Esophagus squamous epithelium (tissue), 5 donors: ENCODE measurements at places on chromosomes 4 and X.

DNA sequence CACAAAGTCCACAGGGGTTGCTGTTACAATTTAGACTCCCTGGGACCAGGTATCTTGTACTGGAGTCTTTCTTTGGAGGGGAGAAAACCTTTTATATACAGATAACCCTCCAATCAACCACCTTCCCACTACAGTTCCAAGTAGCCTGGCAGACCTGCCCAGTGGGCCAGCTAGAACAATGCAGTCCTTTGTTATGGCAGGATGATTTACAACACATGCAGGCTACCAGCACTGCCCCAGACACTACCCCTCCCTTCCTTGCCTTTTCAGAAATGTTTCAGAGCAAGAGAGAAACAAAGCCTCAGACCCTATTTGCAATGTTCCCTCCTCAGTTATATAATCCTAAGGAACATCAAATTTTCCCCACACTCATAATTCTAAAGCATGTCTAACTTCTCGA is 11.1 kb downstream of the RASL11B start:
- peaks cover 18% of the 10 kb centered on the region for H3K4me1 ChIP-seq
- no peak for DNase-seq
- H3K27ac ChIP-seq = no peak overlapping the region
- H3K36me3 ChIP-seq = no peaks in the 10 kb centered on the region

DNA sequence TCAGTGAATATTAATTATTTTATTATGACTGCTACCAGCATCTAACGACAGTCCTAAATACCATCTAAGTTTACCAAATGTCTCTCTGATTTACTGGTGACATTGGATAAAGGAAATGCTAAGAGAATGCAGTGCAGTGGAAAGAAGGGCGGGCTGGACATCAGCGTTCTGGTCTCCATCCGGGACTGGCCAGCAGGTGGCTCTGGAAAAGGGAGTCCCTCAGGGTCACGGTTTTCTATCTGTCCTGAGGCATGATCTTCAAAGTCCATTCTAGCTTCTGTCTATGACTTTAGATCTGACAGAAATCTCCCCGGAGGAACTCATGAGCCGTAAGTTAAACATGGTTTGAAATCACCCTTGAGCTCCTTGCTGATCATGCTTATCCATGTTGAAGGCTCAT is 3.3 kb downstream of the TRIM2 start:
- peaks cover 9% of the 10 kb centered on the region for H3K4me1 ChIP-seq
- H3K27me3 ChIP-seq = no peaks in the 10 kb centered on the region
- H3K4me3 ChIP-seq = no peak overlapping the region
- H3K36me3 ChIP-seq = no peaks in the 10 kb centered on the region
- DNase-seq = no peak

GRCh38 chr4:112517067-112517634 is 1.2 kb upstream of the NEUROG2 start:
- no peaks in the 10 kb centered on the region for H3K36me3 ChIP-seq
- DNase-seq = no peak
- no peak overlapping the region for H3K4me3 ChIP-seq
- H3K4me1 ChIP-seq = peaks cover 37% of the 10 kb centered on the region
- peaks cover 31% of the 10 kb centered on the region for H3K27me3 ChIP-seq

GRCh38 chr4:164509951-164510350 is 244.0 kb upstream of the SMIM31 start:
- peaks cover 4% of the 10 kb centered on the region for H3K4me1 ChIP-seq
- no peaks in the 10 kb centered on the region for H3K27me3 ChIP-seq
- no peaks in the 10 kb centered on the region for H3K36me3 ChIP-seq
- DNase-seq = no peak
- H3K4me3 ChIP-seq = no peak overlapping the region

DNA sequence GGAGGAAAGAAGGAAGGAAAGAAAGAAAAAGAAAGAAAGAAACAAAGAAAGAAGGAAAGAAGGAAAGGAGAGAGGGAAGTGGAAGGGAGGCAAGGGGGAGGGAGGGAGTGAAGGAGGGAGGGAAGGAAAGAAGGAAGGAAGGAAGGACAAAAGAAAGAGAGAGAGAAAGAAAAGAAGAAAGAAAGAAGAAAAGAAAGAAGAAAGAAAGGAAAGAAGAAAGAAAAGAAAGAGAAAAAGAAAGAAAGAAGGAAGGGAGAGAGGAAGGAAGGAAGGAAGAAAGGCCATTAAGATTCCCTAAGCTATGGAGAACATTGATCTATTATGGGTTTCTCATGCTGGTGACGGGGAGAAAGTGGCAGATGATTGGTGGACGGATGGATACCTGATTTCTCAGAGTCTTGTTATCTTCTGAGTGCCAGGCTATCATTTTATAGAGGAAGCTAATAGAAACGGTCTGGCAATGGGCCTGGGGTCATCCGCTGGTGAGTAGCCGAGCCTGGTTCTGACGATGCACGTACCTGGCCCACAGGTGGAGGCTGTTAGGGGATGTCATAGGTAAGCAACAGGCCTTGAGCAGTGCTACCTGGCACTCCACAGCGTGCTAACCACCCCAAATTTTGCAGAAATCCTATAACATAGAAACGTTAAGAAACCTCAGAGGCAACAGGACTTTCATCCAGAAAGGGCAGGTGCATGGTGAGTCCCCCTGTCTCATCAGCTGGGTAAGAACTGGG is 142.9 kb downstream of the SHOX start:
- H3K4me3 ChIP-seq = no peak overlapping the region
- H3K36me3 ChIP-seq = no peaks in the 10 kb centered on the region
- H3K27me3 ChIP-seq = no peaks in the 10 kb centered on the region
- no peak overlapping the region for H3K27ac ChIP-seq

DNA sequence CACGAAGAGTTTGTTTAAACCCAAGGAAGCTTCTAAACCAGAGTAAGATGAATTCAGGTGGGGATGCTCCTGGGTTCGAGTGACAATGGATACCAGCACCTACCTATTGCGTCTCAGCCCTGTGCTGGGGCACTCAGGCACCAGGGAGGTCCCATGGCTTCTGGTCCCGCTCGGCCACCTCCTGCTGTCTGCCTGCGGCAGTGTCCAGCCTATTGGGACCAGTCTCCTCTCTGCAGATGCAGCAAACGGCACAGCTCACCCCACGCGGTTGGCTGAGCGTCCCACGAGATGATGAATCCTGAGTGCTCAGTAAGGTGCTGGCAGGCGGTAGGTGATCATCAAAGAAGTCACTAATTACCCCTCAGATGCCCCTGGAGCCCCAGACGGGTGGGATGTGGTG is 75.2 kb downstream of the ACOX3 start:
- H3K27me3 ChIP-seq = no peaks in the 10 kb centered on the region
- H3K27ac ChIP-seq = no peak overlapping the region
- DNase-seq = no peak
- no peak overlapping the region for H3K4me3 ChIP-seq
- H3K36me3 ChIP-seq = no peaks in the 10 kb centered on the region

GRCh38 chr4:110769578-110769977 is 146.7 kb upstream of the PITX2 start:
- no peaks in the 10 kb centered on the region for H3K27me3 ChIP-seq
- no peaks in the 10 kb centered on the region for H3K36me3 ChIP-seq
- H3K4me1 ChIP-seq = no peaks in the 10 kb centered on the region
- no peak overlapping the region for H3K27ac ChIP-seq
- DNase-seq = no peak

DNA sequence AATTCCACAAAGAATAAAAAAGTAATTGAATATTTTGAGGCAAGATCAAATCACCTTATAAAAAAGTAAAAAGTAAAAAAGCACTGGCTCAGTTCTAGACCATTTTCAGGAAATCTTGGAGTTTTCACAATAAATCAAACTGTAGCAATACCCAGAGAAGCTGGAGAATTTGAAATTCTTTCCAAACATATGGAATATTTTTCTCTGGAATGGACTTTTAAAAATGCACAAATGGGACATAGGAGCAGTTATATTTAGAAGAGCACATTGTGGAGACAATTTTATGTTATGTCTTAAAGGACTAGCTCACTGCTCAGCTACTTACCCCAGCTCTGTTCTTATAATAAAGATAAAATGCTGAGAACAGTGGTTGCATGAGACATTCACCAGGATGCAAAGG is 211.9 kb upstream of the KIT start:
- H3K4me3 ChIP-seq = no peak overlapping the region
- no peaks in the 10 kb centered on the region for H3K4me1 ChIP-seq
- no peaks in the 10 kb centered on the region for H3K27me3 ChIP-seq
- DNase-seq = no peak
- no peaks in the 10 kb centered on the region for H3K36me3 ChIP-seq

DNA sequence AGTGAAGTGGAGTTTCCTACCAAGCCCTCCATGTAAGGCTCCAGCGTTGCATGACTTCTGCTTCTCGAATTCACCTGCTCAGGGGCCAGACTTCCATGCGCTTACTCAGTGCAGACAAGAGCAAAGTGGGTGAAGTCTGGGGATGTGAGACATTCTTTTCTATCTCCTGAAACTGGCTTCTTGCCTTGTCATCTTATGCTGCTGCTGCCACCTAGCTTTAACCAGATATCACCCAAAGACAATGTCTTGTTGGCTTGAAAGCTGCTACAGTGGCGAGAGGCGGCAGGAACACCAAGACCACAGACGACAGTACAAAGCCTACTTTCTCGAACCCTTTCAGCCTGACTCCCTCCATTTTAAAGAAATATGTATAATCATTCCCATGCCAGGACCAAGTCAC is 103.6 kb upstream of the ADGRG2 start:
- no peaks in the 10 kb centered on the region for H3K27me3 ChIP-seq
- H3K27ac ChIP-seq = no peak overlapping the region
- no peak for DNase-seq
- H3K4me1 ChIP-seq = no peaks in the 10 kb centered on the region

GRCh38 chrX:130086447-130087206 is 23.7 kb downstream of the ELF4 start:
- DNase-seq = peak; percentile 10
- H3K4me1 ChIP-seq = peaks cover 3% of the 10 kb centered on the region
- no peaks in the 10 kb centered on the region for H3K27me3 ChIP-seq
- no peaks in the 10 kb centered on the region for H3K36me3 ChIP-seq
- peak overlapping the region; percentile 55 for H3K27ac ChIP-seq

DNA sequence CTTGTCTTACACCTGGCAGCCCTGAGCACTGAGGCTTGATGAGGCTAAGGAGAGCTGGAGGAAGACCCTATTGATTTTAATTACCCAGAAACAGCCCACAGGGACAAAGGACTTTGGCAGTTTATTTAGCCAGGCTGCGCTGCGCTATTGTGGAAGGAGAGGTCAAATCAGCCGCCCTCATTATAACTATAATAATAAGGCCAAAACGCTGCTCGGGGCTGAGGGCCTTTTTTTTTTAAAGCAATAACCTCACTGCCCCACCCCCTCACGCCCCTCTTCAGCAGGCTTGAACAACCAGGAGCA is 60.6 kb upstream of the NKX1-1 start:
- no peak overlapping the region for H3K4me3 ChIP-seq
- no peak overlapping the region for H3K27ac ChIP-seq

DNA sequence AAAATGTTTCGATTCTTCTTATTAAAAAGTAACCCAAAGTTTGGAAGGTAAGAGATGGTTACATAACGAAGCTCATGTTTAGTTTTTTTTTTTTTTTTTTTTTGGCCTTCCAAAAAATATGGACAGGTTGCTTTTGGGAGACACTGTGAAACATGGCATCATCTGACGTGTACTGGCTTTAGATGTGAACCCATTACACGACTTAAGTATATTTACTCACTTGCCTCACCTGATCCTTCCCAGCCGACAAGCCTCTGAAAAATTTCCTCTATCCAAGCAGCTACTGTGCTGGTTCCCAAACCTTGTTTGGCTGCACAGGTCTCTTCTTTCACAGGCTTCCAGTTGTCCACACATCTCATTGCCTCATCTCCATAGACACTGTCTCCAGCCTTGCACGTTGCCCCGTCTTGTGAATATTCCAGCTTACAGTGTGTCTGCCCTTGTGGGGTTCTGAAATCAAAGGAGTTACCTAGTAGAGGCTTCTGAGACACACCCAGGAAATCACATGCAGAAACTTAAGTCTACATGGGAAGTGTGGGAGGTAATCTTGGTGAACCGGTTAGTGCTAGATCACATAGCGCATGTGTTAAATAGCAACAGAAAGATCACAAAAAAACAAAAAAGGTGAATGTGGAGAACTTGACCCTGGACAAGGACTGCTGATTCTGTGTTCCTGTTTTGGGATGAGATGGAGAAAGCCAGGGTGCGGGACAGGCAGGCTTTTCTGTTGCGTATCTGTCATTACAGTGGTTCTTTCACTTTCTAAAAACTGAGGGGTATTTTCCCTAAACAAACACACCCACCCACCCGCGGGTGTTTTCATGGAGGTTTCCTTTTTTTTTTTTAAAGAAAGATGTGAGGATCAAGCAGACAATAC is 328.6 kb downstream of the ARHGAP10 start:
- H3K4me3 ChIP-seq = no peak overlapping the region
- peaks cover 38% of the 10 kb centered on the region for H3K36me3 ChIP-seq
- H3K27ac ChIP-seq = peak overlapping the region; percentile 41
- H3K27me3 ChIP-seq = no peaks in the 10 kb centered on the region
- no peaks in the 10 kb centered on the region for H3K4me1 ChIP-seq

DNA sequence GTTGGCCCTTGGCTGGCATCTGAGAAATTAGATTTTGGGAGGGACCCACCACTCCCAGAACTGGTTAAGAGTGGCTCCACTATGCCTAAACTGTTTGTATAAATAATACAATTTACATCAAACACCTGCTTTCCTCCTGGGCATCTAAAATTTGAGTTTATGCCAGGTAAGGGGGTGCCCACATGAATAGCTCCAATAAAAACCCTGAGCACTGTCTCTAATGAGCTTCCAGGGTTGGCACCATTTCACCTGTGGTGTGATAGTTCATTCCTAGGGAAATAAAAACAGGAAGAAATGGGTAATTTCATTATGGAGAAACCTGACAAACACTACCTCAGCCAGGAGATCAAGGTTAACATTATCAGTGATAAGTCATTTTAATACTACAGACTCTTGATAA is 119.7 kb downstream of the FRYL start:
- H3K36me3 ChIP-seq = no peaks in the 10 kb centered on the region
- no peak overlapping the region for H3K4me3 ChIP-seq
- peaks cover 9% of the 10 kb centered on the region for H3K4me1 ChIP-seq

DNA sequence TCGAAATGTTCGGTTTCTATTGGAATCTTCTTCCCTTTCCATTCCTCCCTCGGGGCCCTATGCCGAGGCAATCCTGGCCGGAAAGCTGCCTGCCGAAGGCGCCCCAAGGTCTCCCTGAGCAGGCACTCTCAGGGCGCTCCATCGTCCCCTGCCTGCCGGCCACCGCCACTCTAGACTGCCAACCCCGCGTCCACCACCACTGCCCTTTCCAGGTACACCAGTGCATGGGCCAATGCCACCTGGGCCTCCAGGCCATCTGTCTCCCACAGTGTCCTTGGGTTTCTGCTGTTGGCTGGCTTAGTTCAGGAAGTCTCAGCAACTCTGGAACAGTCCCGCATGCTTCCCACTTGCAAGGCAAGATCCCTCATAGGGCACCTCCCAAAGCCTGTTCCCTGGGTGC is 14.6 kb downstream of the CTAG1A start:
- no peaks in the 10 kb centered on the region for H3K36me3 ChIP-seq
- H3K27ac ChIP-seq = no peak overlapping the region
- no peak for DNase-seq
- H3K27me3 ChIP-seq = no peaks in the 10 kb centered on the region
- no peaks in the 10 kb centered on the region for H3K4me1 ChIP-seq
- H3K4me3 ChIP-seq = no peak overlapping the region

- no peaks in the 10 kb centered on the region for H3K27me3 ChIP-seq
- H3K4me1 ChIP-seq = no peaks in the 10 kb centered on the region
- no peak overlapping the region for H3K4me3 ChIP-seq
- H3K36me3 ChIP-seq = no peaks in the 10 kb centered on the region
- no peak overlapping the region for H3K27ac ChIP-seq
These were observed 7.4 kb downstream of the DOK7 start for GRCh38 chr4:3470244-3471097.

GRCh38 chr4:142463206-142463605 is 382.9 kb downstream of the INPP4B start:
- no peaks in the 10 kb centered on the region for H3K36me3 ChIP-seq
- H3K27ac ChIP-seq = no peak overlapping the region
- H3K27me3 ChIP-seq = no peaks in the 10 kb centered on the region
- no peak for DNase-seq
- H3K4me1 ChIP-seq = no peaks in the 10 kb centered on the region
